EL (cell line): ENCODE measurements at places on chromosomes 11 and 22.

- peak; percentile 45 for DNase-seq
Measured at GRCh38 chr11:120564573-120565311, 53.2 kb downstream of the GRIK4 start.

GRCh38 chr11:17986711-17987220 lies 26.1 kb downstream of the SERGEF start:
- DNase-seq: no peak

DNA sequence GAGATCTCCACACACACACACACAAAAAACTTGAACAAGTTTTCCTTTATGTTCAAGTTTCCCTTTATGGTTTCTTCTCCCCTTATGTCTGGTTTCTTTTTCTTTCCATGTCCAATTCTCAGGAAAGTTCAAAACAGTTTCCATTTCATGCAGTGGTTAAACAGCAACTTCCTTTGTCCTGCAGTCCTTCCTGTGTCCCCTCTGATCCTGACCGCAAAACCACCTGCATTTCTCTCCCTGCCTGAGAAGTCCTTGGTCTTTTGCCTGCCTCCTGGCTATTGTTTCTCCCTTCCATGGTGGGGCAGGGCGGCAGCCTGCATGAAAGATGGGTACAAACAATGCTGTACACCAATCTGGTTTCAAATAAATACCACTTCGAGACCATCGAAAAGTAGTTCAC lies 58.3 kb upstream of the SORL1 start:
- DNase-seq: no peak

- DNase-seq: no peak
Measured at GRCh38 chr11:80816966-80817365, 1376.1 kb upstream of the TENM4 start.

GRCh38 chr11:116224154-116224888 lies 548.5 kb downstream of the BUD13 start:
- DNase-seq: peak; percentile 17

GRCh38 chr22:22086501-22087158 lies 104.0 kb upstream of the TOP3B start:
- peak; percentile 14 for DNase-seq

DNA sequence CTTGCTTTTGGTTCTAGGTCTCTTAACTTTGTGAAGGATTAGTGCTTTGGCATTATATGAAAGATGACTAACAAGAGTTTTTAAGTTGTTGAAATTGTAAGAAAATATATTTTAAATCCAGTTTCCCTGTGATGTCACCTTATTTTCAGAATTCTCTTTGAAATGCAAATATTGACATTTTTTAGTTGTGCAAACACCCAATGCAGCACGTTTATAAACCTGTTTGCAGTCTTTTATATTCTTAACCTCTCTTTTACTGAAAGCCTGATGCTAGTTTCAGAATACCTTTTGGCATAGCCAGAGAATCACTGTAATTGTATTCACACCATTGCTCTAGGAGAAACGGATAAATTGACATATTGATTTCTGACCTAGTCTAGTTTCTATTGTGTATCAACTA lies 42.8 kb upstream of the SLC37A2 start:
- DNase-seq: no peak

- peak; percentile 85 for DNase-seq
Measured at GRCh38 chr22:50529897-50530579, at the start of gene TYMP. Gene TYMP (minus strand): TSS chr22:50530012. CDS start chr22:50529709, 303 bp downstream.

DNA sequence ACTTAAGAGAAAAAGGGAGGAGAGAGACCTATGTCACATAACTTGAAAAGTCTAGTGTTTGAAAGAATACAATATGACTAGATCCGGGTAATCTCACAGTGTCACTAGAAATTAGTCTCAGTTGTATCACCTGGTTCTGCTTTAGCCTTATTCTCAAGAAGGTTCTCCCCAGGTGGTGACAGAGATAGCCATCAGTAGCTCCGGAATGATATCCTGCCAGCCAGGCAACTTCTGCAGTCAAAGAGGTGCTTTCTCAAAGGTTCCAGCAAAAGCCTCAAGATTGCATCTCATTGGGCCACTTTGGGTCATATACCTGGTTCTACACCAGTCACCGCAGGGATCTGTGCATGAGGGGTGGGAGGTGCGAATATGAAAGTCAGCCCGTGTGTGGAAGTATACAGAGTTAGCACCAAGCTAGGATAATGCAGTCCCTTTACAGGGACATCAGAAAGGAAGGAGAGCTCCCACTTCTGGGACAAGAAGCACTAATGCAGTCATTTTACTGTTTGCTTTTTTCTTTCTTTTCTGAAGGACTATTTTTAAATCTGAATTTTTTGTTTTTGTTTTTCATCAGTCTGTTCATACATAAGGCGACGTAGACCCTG lies 61.1 kb downstream of the CYB5R2 start:
- no peak for DNase-seq

GRCh38 chr22:39176714-39177455 lies 24.4 kb upstream of the CBX7 start:
- peak; percentile 38 for DNase-seq

DNA sequence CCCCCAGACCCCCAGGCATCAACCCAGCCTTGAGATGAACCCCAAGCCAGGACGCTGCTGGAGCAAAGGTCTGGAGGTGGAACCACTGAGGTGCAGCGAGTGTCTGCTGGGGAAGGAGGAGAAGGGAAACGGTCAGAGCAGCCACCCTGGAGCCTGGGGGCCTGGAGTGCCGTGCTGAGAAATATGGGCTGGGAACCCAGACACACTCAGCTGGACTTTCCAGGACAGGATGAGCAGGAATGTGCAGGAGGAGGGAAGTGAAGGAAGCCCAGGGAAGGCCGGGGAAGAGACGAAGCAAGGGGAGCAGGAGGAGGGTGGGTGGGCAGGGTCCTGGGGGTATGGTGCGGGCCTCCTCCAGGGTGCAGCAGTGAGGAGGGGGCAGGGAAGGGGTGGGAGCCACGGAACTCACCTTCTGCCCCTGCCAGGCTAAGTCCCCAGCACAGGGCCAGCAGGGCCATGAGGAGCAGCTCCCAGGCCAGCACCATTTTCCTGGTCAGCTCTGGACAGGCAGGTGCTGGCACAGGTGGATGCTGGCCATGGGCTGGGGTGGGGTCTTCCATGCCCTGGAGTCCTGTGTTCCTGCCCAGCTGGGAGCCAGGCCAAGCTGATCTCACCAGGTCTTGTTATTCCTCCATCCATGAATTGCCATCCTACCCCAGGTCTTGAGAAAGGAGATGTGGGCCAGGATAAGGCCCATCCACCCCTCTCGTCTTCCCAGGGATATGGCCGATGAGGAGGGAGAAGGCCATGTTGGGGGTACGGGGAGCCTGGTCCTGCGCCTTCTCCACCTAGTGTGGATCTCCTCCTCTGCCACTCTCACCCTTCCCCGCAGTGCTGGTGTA lies 40.0 kb downstream of the CSF2RB start:
- no peak for DNase-seq

GRCh38 chr11:27404427-27404826 lies 41.4 kb upstream of the CCDC34 start:
- DNase-seq: no peak

- peak; percentile 56 for DNase-seq
Measured at GRCh38 chr11:12139144-12139881, 28.9 kb downstream of the MICAL2 start.

- no peak for DNase-seq
Measured at GRCh38 chr11:120658071-120658423, 146.5 kb downstream of the GRIK4 start.

- no peak for DNase-seq
Measured at GRCh38 chr11:76216536-76217325, 10.4 kb upstream of the WNT11 start.

GRCh38 chr11:125376856-125377255 lies 119.2 kb downstream of the FEZ1 start:
- DNase-seq: no peak

GRCh38 chr11:65383778-65384177 lies 1.3 kb upstream of the SLC25A45 start:
- DNase-seq: no peak
